Myocyte (in vitro differentiated cells): ENCODE measurements at places on chromosomes 4 and X. TPM values are rescaled to one million over a fixed set of nuclear protein-coding genes. Genes with fewer than 3 reads are reported as not detected.

The IBSP gene
- total RNA-seq, result not detected in 2 replicates

- no peak for DNase-seq
Observed at GRCh38 chrX:78922754-78923153, 22.4 kb upstream of the P2RY10 start.

GRCh38 chr4:42482516-42483327 is 85.4 kb downstream of the SHISA3 start:
- no peak for DNase-seq

The BEND2 gene
- not detected in 2 replicates for total RNA-seq

- DNase-seq, result no peak
Observed at GRCh38 chrX:128728943-128729342, 676.7 kb upstream of the ACTRT1 start.

The ADGRG2 gene
- total RNA-seq, result not detected in 2 replicates

DNA sequence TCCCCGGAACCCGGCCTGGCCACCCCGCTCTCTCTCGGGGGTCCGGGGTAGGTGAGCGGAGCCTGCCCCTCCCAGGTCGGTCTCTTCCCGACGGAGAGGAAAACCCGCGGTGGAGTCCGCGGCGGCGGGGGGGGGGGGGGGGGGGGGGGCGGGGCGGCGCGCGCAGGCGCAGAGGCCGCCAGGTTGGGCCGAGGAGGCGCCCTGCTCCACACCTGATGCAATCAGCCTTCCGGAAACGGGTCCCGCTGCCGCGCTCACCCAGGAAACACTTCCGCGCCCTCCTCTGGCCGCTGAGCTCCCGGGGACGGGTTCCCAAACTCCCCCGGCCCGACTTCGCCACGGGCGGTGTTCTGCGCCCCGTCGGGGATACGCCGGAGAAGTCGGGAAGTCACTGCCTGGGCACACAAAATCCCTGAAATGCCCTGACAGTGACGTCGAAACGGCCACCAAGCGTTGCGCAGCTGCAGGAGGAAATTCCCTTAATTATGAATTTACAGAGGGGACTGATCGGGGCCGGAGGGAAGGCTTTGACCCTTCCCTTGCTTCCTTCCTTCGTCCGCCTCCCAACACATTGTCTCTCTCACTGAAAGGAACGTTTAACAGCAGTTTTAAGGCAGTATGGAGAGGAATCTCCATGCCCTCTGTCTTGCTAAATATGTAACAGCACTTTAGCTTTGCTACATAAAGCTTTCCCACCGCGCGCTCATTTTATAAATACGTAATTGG is 2.1 kb upstream of the APBB2 start:
- peak; percentile 67 for DNase-seq
